Stimulated activated CD4-positive, alpha-beta T cell treated with anti-CD3 and anti-CD28 coated beads, Interleukin-15, amount 100 ng/mL, for 24 hours (primary cell): ENCODE measurements at places on chromosomes 12 and 14.

GRCh38 chr12:103915306-103915705, 14.9 kb upstream of the HSP90B1 start:
- no peak for DNase-seq

DNA sequence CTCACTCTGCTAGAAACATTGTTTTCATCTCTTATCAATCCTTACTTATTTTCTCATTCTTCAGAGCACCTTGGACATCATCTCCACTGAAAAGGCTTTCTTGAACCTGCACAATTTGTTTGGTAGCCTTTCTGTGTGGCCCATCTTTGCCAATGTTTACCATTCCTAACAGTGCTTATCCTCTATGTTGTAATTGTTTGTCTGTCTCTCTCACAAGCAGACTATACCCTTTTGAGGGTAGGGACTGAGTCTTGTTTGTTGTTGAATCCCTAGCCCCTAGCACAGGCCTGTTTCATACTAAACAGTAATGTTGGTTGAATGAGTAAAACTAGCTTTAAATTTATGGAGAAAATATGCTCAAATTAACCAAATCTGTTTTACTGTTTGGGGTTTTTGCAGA, 9.2 kb downstream of the MRPL42 start:
- DNase-seq, result no peak

GRCh38 chr14:54261283-54261682, 135.5 kb upstream of the CDKN3 start:
- no peak for DNase-seq

- no peak for DNase-seq
Measured at GRCh38 chr12:106271575-106272505, 24.0 kb upstream of the CKAP4 start.

DNA sequence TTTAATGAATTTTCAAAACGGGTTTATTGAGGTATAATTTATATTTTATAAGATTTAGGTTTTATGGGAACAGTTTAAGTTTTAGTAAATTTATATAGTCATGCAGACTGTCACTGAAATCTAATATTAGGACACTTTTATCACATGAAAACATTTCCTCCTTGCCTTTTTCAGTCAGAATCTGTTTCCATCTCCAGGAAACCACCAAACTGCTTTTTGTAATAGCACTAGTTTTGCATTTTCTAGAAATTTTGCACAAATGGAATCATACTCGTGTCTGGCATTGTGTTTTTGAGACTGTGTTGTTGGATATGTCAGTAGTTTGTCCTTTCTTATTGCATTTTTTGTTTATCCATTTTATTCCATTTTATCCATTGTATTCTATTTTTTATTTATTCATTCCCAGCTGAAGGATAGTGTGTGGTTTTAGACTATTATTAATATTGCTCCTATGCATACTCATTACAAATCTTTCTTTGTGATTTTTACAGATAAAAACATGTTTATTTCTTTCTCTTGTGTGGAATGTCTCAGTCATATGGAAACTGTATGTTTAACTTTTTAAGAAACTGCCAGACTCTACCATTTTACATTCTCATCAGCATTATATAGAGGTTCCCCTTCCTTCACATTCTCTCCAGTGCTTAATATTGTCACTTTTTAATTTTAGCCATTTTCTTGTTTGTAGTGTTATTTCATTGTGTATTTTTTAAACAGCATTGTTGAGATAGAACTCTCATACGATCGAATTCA, 26.5 kb downstream of the PALS1 start:
- no peak for DNase-seq
